ENCODE measurements at places on chromosomes 5 and 9.
A peak's percentile ranks its signal among the peaks of the same experiment; 100 is the strongest.

- DNase-seq: no peak
Measured at GRCh38 chr5:124192716-124193115, 553.7 kb downstream of the ZNF608 start.

GRCh38 chr9:37030611-37030939 lies 3.5 kb downstream of the PAX5 start:
- DNase-seq: peak; percentile 70

GRCh38 chr9:2723376-2724065 lies 6.2 kb downstream of the KCNV2 start:
- no peak for DNase-seq

DNA sequence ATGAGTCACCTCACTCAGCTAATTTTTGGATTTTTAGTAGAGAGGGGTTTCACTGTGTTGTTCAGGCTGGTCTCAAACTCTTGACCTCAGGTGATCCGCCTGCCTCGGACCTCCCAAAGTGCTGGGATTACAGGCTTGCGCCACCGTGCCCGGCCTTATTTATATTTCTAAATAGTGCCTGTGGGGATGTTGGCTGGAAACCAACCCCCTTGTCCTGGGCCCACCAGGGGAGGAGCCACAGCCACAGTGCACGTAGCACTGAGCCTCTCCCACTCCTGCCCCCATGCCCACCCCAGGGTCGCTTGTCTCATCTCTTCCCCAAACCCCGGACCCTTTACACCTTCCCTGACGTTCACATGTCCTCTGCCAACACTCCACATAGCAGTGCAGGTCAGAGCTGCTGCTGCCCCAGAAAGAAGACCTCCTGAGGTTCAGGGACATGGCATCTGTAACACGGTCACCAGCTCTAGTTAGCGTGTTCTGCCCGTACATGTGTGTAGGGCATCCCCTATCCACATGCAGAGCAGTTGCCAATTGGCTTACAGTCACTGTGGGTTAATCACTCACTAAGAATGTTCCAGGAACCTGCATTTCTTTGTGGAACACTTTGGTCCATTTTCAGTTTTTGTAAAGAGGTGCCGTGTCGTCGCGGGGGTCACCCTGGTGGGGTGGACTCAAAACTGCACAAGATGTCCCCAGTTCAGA lies 10.2 kb upstream of the MRPS2 start:
- no peak for DNase-seq

DNA sequence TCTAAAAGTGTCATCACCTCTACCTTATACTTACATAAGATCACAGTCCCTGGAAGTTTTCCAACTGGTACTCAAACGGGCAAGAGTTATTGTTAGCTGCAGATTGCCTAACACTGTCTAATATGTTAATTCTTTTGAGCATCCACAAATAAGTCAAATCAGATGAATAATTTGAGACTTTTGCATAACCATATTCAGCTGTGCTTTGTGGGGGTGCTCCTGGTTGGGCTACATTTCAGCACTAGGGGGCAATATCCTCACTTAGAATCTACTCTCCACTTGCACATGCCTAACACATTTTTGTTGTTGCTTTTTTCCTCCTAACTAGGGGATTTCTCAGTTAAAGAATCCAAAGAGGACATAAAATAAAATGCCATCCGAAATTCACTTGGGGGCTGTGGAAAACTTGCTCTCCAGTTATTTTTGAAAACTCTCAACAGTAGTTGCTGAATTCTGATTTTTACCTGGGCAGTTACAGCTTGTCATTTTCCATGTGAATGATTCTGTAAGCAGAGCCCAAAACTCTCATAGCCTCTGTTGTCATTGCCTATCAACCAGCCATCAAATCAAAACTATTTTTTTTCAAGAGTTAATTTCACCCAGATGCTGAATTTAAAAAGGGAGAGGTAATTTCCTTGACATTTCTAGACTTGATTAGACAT lies 71.5 kb downstream of the TRIM36 start:
- DNase-seq: peak; percentile 49
